ENCODE measurements at places on chromosomes 16 and 17.

GRCh38 chr16:7653746-7654461, 321.3 kb downstream of the RBFOX1 start:
- no peak for ATAC-seq

- no peak for ATAC-seq
Measured at GRCh38 chr16:82329504-82330192, 159.6 kb upstream of the MPHOSPH6 start.

DNA sequence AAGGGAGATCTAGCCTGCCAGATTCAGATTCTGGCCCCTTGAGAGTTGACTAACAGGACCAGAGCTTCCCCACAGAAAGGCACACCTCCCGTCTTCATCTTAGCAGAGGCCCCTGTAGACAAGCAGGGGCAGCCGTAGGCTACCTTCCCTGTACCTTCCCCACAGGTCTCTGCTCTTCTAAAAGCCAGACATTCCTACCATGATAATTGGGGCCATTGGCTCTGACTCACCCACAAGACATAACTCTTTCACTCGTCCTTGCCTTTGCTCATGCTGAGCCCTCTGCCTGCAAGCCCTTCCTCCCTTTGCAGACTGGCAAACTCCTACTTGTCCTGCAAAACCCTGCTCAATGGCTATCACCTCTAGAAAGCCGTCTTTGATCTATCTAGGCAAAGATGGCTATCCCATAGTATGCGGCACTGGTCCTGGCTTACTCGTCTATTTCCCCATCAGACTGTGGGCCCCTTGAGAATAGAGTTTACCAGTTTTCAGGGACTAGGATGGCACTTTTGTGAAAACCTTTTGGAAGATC, 43.8 kb downstream of the PIMREG start:
- no peak for ATAC-seq

DNA sequence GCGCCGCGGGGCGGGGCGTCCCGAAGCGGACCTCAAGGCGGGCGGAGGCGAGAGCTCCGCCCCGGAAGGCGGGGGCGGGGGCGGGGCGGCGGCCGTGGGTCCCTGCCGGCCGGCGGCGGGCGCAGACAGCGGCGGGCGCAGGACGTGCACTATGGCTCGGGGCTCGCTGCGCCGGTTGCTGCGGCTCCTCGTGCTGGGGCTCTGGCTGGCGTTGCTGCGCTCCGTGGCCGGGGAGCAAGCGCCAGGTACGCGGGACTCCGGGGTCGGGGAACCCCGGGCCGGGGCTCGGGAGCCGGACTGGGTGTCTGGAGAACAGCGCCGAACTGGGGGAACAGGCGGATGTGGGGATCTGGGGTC, at the start of gene TNFRSF12A:
Gene TNFRSF12A, plus strand, starts transcription at position 122 of the 357 bp plus-strand sequence. Its CDS starts 30 bp downstream, at position 152.
- ATAC-seq, result peak; percentile 6

GRCh38 chr17:4945176-4945943, 3.0 kb downstream of the PFN1 start:
- ATAC-seq, result peak; percentile 53

- no peak for ATAC-seq
Measured at GRCh38 chr16:65598621-65599020, 476.8 kb upstream of the CDH11 start.

- no peak for ATAC-seq
Measured at GRCh38 chr16:27314986-27315332, 1.2 kb downstream of the IL4R start.

DNA sequence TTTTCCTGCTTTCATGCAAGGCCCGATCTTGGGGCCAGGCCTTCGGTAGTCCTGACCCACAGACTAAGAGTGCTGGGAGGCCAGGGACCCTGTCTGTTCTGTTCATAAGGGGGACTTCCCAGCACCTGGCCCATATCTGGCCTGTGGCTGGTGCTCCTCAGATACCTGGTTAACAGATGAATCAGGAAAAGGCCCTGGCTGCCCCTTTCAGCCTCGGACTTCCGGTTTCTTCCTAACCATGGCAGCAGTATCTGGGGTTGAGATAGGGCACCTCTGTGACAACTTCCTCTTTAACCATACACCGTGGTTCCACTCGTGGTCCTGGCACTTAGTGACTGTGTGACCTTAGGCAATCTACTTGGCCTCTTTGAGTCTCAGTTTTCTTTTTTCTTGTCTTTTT, 18.4 kb downstream of the PLCG2 start:
- ATAC-seq, result peak; percentile 47

DNA sequence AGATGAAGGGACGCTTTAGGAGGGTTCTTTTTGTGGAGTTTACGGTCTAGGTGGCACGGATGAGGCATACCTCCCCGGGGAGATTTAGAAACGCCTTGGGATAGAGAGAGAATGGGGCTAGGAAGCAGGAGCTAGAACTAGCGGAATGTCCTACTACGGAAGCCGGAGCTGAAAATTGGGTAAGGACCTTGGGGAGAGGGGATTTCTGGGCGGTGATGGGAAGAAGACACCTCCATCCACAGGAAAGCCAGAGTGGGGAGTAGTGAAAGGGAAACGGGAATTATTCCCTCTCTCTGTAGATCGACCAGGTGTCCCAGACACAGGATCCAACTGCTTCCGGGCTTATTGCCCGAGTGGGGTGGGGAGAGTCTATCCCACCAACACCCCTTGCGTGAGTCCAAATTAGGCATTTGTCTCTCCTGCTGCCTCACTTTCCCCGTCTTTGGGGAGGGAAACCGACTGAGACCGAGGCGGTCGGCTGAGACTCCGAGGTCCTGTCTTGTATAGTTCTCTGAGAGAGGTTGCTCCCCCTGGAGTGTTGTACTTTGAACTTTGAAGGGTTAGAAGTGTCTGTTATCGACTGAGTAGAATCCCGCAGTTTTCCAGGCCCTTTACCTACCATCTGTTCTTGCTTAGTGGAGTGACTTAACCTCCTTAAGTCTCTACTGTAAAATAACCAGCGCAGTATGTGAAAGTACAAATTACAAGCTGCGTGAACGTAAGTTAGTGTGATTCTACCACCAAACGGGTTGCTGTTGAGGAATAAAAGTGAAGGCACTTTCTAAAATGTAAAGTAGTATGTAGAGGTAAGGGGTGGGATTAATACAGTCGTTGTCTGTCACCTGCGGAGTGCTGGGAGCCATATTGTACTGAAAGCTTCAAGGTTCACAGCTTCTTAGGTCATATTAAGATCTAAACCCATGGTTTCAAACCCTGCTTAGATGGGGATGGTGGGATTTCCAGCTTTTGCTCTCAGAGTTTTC, 1.0 kb downstream of the RSPRY1 start:
- ATAC-seq, result no peak

- no peak for ATAC-seq
Measured at GRCh38 chr17:57665128-57665527, 80.0 kb downstream of the CCDC182 start.

- peak; percentile 36 for ATAC-seq
Measured at GRCh38 chr16:26454102-26454501, 612.6 kb upstream of the C16orf82 start.

DNA sequence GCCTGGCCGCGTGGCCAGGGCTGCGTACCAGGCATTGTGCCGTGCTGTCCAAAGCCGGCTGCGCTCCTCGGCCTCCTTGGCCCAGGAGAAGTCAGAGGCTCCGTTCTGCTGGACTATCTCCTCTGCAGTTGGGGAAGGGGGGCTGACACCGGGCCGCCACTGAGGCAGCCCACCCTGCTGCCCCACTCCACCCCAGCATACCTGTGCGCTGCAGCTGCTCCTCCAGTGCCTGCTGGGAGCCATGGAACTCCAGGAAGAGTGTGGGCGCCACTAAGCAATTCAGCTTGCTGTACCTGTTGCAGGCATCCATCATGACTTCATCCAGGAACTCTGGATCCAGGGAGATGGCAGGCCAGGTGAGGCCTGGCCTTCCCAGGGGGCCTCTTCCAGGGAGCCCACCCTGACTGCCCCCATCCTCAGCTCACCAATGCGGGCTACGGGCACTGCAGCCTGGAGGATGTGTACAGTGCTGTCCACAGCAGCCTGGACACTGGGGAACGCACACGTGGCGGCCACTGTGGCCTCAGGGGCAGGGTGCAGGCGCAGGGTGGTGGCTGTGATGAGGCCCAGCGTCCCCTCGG, 2.9 kb downstream of the LDHD start:
- no peak for ATAC-seq

DNA sequence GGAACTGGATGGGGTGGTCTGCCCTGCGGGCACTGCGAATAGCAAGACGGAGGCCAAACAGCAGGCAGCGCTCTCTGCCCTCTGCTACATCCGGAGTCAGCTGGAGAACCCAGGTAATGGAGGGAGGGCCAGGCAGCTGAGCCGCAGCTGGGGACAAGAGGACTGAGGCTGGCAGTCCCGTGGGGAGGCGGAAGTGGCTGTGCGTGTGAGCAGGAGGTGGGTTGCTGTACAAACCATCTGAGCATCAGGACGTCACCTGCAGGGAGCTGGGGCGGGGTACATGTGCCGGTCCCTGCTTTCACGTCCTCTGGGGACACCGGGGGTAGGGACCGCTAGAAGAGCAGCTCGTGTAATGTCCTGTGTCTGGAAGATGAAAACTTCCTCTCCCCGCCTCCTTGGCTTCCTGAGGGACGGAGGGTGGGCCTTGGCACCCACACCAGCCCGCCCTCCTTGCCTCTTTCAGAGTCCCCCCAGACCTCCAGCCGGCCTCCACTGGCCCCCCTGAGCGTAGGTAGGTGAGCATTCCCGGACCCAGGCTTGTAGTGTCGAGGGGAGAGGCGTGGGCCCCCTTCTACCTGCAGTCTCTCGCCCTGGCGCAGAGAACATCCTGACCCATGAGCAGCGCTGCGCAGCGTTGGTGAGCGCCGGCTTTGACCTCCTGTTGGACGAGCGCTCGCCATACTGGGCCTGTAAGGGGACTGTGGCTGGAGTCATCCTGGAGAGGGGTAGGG, 3.7 kb downstream of the ADAD2 start:
- ATAC-seq, result peak; percentile 72

DNA sequence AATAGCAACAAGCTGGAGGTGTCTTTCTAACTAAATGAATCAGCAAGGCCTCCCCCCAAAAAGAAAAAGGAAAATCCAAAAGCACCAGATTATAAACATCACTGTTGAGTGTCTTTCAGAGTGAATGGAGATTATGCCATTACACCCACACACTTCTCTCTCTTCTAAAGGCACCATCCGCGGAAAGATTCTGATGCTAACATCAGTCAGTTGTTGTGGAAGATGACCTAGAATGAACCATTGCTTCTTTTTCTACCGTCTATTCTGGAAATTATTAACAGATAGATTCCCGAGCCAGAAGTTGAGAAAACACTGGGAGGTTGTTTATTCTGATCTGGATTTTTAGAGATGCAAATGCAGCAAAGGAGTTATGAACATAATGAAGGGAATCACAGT, 60.9 kb upstream of the FAM20A start:
- ATAC-seq, result no peak

GRCh38 chr16:11632455-11632939, 35.8 kb upstream of the SNN start:
- no peak for ATAC-seq

- ATAC-seq, result no peak
Measured at GRCh38 chr16:57916735-57917438, 54.0 kb downstream of the CNGB1 start.

DNA sequence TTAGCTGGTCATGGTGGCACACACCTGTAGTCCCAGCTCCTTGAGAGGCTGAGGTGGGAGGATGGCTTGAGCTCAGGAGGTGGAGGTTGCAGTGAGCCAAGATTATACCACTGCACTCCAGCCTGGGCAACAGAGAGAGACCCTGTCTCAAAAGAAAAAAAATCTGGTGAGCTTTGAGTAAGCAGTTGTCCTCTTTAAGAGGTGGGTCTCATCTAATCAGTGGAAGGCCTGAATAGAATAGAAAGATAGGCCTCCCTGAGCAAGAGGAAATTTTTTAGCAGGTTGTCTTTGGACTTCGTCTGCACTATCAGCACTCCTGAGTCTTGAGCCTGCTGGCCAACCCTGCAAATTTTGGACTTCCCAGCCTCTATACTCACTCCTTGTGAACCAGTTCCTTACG, 266.0 kb upstream of the ZFHX3 start:
- no peak for ATAC-seq

GRCh38 chr17:72446525-72447250, 325.9 kb downstream of the SOX9 start:
- no peak for ATAC-seq

GRCh38 chr16:2196162-2196980, at the start of gene CASKIN1:
Gene CASKIN1 (minus strand): TSS chr16:2196605. CDS start chr16:2196432, 173 bp downstream.
- peak; percentile 31 for ATAC-seq

DNA sequence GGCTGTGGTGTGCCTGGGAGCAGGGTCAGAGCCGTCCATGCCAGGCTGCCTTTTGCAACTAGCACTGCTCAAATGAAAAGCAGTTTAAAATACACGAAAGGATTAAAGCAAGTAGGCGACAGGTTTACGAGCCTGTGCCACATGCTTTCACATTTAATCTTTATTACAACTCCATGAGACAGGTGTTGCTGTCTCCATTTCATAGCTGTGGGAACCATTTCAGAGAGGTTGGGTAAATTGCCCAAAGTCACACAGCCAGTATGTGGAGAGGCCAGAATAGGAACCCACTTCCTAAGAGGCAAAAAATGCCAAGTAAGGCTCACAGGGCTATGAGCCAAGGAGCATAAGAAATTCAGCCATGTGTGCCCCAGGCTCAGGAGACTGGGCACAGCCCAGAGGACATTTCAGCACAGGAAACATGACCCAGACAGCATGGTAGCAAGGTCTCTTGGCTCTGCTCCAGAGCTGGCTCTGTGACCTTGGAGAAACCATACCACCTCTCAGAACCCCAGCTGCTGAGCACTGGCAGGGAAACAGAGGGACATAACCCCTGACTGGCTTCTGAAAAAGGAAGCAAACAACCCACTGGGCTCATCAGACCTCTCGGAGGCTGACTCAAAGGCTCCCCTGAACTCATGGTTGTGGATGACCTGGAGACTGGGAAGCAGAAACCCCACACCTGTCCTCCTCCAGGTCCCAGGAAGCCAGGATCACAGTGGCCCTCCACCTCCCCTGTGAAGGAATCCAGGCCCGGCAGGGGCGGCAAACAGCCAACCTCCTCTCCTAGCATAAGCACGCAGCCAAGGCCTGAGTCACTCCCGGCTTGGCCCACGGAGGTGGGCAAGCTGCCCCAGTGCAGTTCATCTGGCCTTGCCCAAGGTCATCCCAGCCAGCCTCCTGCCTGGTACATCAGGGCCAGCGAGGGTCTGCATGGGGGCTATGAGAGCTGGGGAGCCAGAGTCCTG, 40.3 kb upstream of the MRPS23 start:
- no peak for ATAC-seq

DNA sequence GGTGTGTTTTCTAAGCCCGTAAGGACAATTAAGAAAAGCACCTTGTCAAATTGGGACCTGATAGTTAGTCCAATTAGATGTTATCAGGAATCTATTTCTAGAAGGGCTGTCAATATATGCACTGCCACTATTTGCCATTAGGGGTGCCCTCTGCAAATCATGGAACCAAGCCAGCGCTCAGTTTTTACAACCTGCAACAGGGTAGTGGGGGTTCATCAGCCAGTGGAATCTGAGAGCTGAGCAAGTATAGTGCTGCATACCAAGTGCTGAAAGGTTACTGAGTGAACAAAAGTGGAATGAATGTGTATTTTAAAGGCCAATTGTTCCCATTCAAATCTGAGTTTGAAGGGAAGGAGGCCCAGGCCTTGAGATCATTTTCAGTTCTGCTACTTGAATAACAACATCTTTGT, 10.4 kb downstream of the PRR11 start:
- peak; percentile 84 for ATAC-seq

- no peak for ATAC-seq
Measured at GRCh38 chr17:80204626-80205468, 15.3 kb downstream of the SGSH start.

Data from activated CD4-positive, CD25-positive, alpha-beta regulatory T cell treated with anti-CD3 and anti-CD28 coated beads, Interleukin-2, amount 50 U/mL, for 24 hours (primary cell).